CD4-positive, alpha-beta T cell treated with Interleukin-1 beta for 1 hour (primary cell): ENCODE measurements at places on chromosomes 11 and 22.

DNA sequence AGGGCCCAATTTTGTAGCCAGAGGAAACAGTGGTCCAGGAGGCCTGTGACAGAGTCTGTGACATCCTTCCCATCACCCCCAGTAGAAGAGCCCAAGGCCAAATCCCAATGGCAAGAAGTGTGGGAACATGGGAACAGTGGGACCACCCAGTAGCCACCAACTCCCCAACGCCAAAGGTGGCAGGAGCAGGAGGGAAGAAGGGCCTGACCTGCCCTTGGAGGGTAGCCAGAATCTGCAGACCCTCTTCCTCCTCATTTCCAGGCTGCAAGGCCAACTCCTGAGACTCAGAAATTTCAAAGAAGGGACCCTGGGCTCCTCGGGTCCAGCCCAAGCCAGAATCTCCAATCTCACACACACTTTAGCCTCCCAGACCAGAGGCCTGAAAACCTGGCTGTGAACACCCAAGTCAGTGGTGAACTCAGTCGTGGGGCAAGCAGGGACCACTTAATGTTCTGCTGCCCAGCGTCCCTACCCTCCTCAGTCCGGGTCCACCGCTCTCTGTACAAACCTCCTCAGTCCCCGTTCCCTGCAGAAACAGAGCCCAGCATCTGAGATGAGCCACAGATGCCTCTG is 6.2 kb downstream of the RAB3IL1 start:
- DNase-seq = no peak

DNA sequence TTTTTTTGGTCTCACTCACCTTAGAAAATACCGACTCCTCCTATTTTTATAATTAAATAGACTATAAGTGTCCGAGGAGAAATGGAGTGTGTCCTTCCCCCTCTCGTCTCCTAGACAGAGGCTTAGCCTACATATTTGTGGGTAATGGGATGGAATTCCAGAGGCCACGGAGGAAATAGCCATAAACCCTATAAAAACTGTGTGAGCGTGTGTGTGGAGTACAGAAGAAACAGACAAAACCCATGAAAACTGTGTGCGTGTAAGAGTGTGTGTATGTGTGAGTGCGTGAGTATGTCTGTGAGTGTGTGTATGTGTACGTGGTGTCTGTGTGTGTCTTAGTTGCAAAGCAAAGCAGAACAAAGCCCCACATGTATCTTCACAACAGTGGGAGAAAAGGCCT is 883.5 kb downstream of the OPCML start:
- DNase-seq = no peak

DNA sequence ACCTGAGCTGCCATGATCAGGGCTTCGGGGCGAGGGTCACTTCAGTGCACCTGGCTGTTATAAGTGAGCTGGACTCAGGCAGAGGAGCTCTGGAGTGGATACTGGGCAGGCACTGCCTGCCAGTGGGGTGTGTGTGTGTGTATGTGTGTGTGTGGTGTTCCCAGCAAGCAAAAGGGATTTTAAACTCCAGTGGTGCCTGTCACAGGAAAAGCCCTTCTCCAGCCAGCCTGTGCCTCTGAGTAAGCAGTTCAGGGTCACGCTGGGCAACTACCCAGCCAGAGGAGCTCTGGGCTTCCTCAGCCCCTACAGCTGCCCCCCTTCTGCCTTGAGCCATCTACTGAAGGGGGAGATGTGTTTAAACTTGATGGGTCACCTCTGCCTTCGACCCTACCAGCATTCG is 109.0 kb downstream of the OSBP2 start:
- no peak for DNase-seq

DNA sequence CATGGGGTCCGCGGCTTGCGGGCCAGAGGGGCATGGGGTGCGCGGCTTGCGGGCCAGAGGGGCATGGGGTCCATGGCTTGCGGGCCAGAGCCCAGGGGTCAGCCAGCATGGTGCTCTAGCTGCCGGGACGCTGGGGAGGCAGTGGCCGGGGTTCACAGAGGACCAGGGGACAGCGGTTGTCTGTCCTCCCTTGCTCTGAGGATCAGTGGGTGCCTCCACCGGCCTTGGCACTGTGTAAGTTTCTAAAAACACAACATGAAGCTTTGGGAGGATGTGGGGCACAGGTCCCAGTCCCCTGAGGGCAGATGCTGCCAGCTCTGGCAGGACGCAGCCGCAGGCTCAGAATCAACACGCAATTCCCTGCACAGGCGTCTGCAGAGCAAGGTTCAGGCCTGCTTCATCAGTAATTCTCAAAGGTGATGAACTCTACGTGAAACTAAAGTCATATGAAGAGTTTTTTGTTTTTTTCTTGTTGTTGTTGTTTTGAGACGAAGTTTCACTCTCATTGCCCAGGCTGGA is 3.0 kb downstream of the MLC1 start:
- DNase-seq = no peak

DNA sequence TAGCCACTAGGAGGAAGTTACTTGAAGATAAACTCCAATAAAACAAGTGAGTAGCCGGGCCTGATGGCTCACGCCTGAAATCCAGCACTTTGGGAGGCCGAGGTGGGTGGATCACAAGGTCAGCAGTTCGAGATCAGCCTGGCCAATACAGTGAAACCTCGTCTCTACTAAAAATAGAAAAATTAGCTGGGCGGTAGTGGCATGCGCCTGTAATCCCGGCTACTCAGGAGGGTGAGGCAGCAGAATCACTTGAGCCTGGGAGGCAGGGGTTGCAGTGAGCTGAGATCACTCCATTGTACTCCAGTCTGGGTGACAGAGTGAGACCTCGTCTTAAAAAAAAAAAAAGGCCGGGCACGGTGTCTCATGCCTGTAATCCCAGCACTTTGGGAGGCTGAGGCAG is 34.0 kb upstream of the CLPB start:
- no peak for DNase-seq

DNA sequence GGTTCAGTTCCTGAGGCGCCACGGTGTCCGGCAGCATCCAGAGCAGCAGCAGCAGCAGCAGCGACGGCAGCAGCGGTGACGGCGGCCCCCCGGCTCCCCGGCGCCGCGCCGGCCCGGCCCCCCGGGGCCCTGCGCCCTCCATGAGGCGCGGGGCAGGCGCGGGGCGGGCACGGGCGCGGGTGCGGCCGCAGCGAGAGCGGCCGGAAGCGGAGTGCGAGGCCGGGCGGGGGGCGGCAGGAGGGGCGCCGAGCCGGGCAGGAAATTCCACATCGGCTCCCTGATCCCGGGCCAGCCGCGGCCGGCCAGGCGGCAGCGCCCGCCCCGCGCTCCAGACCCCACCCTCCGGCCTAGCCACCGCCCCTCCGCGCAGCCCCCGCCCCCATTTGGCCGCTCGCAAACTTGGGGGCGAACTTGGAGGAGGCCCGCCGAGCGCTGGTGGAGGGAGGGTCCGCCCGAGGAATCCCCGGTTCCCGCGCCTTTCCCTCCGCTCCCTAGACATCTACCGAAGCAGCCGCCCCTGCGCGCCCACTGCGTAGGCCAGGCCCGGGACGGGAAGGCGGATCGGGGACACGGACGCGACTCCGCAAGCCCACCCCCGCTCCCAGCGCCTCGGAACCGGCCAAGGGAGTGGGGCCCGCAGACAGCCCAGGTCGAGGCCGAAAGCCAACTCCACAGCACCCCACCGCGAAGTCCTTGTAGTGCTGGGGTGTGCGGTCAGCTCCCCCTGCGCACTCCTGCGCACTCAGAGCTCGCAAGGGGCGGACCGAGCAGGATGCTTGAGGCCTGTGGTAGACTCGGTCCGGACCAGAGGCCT is at the start of gene SCARF2:
Gene SCARF2 (minus strand): TSS at position 213 of the 814 bp plus-strand sequence. CDS start 71 bp downstream, at position 142.
- no peak for DNase-seq

- no peak for DNase-seq
Observed at GRCh38 chr22:33044112-33044511, 14.1 kb downstream of the SYN3 start.

DNA sequence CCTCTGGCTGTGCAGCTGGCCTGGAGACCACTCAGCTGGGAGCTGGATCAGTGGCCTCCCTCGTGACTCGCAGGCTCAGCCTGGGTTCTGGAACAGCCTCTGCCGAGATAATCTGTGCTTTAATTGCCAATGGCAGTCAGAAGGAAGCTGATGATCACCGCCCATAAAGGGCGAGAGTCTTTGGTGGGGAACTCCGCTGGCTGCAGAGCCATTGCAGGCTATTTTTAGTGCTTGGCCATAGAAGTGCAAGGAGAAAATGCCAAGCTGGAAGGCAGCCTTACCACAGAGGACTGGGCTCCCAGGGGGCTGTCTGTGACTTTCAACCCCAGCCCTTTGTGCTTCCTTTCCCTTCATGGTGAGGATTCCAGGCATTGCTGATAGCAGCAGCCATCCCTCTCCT is 62.2 kb upstream of the TENM4 start:
- no peak for DNase-seq

GRCh38 chr11:8071616-8072581 is 9.1 kb upstream of the TUB start:
- no peak for DNase-seq

- no peak for DNase-seq
Observed at GRCh38 chr22:19667872-19668740, 46.2 kb upstream of the SEPTIN5 start.

DNA sequence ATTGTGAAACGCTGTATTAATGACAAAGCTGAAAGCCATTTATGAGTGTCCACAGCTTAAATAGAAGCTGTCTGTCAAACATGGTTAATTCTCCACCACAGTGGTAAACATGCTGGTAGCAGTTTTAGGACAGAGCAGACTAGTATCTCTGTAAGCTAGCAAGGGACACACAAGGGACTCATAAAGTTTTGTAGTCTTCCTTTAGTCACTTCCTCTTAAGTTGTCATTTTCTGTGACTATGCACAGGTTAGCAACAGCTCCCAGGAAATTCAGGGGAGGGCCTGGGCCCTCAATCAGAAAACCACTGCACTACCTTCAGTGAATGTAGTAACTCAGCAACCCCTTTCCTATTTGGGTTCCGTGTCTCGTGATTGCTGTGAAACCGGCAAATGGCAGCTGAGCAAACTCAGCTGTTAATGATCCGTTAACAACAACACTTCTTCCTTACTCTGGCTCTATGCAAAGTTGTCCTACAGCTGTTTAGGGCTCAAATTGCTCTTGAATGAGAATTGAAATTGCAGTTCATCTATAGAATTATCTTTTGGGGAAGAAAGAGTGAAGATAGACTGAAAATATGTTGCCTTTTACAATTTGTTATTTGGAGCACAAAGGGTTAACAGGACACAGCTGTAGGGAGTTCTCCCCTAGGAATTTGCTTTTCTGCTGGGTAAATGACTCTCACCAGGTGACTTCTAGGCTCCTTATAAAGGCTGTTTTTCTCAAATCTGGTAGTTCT is at the start of gene MMP26:
Gene MMP26 (plus strand): TSS at position 731 of the 736 bp plus-strand sequence.
- no peak for DNase-seq

GRCh38 chr11:79466411-79466810 is 25.6 kb upstream of the TENM4 start:
- no peak for DNase-seq

DNA sequence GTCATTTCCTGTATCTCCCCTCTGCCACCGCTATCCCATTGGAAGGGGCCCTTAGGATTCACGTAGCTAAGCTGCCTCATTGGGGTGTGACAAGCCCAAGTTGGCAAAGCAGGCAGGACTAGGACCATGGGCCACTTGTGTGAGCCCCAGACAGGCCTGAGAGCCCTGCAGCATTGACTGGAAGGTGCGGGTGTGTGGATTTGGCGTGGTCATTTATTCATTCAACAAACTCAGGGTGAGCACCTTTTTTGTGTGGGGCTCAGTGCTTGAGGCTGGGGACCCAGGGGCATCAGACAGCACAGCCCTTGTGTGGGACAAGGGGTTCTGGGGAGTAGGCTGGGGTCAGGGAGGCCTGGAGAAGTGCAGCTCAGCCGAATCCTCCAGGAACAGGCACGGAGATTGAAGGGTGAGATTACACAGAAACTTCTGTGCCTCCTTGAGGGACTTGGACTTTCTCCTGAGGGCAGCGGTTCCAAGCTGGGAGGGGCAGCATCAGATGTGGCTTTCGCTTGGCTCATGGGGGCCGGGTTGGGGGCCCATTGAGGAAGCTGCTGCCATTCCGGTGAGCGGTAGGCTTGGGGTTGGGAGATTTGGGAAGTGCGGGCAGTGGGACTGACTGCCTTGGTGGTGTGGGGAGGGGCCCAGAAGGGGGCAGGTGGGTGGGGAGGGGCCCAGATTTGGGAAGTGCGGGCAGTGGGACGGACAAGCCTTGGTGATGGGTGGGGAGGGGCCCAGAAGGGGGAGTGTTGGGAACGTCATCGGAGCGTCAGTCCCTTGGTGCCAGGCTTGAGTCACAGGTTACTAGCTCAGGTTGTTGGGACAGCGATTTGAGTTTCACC is 11.9 kb downstream of the MGAT3 start:
- no peak for DNase-seq

- no peak for DNase-seq
Observed at GRCh38 chr11:97567801-97568200, 1178.0 kb downstream of the JRKL start.

- DNase-seq = peak; percentile 28
Observed at GRCh38 chr11:68340784-68341556, 28.6 kb downstream of the LRP5 start.

GRCh38 chr11:119619665-119620064 is 109.3 kb downstream of the NECTIN1 start:
- DNase-seq = no peak

GRCh38 chr11:61947486-61948210 is 2.5 kb upstream of the BEST1 start:
- DNase-seq = peak; percentile 75

GRCh38 chr11:112968941-112969713 is 7.9 kb downstream of the NCAM1 start:
- no peak for DNase-seq

DNA sequence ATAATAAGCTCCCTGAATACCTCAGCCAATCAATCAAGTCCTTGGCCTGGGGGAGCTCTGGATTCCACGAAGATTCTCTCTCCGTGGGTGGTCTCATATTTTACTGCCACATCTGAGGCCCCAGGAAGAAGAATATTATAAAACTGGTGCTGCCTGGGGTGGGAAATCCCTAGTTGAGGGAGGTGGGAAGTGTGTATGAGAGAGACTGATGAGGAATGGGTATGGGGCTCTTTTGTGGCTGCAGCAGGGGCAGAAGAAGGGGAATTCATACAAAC is 71.5 kb downstream of the SYN3 start:
- no peak for DNase-seq

DNA sequence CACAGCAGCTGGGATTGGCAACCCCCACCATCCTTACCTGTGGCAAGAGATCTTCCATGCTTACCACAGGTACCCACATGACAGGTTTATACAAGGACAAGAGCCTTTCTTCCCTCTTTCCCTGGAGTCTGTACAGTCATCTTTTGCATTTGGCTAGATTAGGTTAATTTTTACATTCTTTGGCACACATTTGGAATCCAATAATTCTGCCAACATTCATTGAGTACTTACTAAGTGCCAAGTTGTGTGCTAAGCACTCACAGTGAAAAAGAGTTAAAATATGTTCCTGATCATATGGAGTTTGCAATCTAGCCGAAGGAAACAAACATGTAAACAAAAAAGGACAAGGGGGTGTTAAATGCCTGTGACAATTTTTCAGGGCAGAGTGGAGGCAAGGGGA is 50.0 kb upstream of the OPCML start:
- DNase-seq = no peak

DNA sequence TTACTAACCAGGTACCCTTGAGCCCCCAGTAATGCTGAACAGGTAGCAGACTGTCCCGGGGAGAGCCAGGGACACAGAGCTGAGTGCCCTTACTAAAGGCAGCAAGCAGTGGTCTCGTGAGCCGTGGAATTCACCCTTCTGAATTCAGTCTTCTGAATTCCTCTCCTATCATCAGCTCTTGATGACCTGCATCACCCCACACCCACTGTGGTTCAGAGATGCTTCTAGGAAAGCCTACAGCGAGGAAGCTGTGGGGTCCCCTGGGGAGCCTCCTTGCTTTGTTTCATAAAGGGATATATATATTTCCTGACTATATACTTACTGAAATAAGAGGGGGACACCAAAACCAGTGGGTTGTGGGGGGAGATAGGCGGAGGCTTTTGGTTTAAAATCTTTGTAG is 2.6 kb downstream of the SPATA19 start:
- no peak for DNase-seq

GRCh38 chr11:7571640-7572000 is 57.8 kb downstream of the PPFIBP2 start:
- no peak for DNase-seq
